Liver (tissue), 10 donors: ENCODE measurements at places on chromosomes 11 and 22. TPM values are rescaled to one million over a fixed set of nuclear protein-coding genes. Genes with fewer than 3 reads are reported as not detected.

DNA sequence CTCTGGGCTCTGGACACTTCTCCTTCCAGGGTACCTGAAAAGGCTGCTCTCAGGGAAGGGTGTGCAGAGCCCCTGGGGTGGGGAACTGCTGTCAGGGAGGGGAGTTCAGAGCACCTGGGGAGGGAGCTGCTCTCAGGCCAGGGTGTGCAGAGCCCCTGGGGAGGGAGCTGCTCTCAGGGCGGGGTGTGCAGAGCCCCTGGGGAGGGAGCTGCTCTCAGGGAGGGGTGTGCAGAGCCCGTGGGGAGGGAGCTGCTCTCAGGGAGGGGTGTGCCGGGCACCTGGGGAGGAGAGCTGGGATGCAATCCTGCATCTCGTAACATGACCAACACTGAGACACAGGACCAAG is 764.2 kb downstream of the BRD1 start:
- no peak for DNase-seq

PDGFD gene
- total RNA-seq: 1.5 TPM

OSM gene
- total RNA-seq: 0.84 TPM

- DNase-seq: no peak
These were observed 66.5 kb upstream of the PITPNB start for GRCh38 chr22:27985323-27986275.

DNA sequence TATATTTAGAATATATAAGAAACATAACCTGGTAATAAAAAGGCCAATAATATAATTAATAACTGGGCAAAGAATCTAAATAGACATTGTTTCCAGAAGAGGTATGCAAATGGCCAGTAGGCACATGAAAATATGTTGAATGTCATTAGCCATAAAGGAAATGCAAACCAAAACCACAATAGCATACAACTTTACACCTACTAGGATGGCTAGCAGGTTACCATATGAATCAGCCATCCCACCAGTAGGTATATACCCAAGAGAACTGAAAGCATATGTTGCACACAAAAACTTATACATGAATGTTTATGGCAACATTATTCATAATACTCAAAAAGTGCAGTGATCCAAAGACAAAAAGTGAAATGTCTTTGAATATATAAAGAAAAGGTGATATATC is 2.7 kb upstream of the OR2D2 start:
- DNase-seq: no peak

NPTXR gene
- 0.25 TPM for total RNA-seq

DNA sequence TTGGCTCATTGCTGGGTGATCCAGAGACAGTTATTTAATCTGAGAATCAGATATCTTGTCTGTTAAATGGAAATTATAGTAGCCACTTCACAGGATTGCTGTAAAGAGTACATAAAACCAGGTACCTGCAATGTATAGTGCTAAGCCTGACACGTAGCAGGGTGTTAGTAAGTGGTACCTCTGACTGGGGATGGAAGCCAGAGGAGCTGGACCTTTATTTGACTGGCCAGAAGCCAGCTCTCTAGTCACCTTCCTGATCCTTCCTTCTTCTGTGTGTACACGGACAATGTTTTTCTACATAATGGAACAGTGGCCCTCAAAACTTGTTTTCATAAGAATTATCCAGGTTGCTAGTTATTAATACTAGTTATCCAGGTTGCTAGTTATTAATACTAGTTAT is 25.5 kb upstream of the EHF start:
- DNase-seq: no peak

DNA sequence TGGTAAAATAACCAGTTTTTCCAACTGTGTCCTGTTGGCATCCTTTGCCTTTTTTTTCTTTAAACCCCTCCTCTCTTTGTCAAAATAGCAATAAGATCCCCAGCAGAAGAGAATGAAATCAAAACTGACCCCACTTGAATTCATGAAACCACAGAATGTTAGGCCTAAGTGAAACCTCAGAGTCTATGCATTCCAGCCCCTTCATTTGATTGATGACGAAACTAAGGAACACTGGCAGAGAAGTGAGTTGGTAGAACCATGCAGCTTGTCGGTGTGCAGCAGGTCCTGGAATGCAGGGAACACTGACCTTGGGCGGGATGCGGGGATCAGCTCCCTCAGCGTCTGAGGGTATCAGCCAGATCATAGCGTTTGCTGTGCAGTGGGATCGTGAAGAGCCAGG is 57.5 kb downstream of the GRK3 start:
- DNase-seq: no peak

SVIP gene
- 7.2 TPM for total RNA-seq

DNA sequence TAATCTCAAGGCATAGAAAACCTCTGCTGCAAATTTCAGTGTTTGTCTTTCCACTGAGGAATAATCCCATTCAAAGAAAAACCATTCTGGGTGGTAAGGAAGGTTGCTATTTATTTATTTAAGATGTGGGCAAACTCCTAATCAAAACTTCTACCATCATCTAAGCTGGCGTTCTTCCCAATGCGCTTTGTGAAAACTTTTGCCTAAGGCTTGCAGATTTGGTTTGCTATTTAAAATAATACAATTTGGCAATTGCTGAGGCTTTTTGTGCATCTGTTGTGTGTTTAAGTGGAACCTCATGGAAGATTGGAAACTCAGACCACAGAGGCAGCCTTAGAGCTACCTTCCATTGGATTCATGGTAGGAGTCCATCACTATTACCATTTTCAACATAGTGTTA is 309.0 kb downstream of the BLID start:
- no peak for DNase-seq

MS4A3 gene
- total RNA-seq: 43.9 TPM

GRCh38 chr11:70661761-70662501 is 263.6 kb downstream of the CTTN start:
- no peak for DNase-seq

DNA sequence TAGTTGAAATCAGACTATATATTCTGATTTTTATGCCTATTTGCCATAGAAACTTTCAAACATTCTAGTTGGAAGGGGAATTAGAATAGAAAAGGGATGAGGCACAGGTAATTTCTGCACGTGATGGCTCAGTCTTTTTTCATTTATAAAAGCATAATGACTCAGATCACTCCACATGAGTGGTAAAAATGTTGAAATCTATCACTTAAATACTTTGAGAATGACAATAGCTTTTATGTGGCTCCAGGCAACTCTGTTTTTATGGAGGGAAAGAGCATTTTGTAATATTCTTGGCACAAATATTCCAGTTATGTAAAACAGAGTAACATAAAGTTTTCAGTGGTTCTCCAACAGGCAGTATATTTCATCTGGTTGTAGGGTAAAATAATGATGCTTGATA is 5.9 kb upstream of the MMP3 start:
- no peak for DNase-seq

DNA sequence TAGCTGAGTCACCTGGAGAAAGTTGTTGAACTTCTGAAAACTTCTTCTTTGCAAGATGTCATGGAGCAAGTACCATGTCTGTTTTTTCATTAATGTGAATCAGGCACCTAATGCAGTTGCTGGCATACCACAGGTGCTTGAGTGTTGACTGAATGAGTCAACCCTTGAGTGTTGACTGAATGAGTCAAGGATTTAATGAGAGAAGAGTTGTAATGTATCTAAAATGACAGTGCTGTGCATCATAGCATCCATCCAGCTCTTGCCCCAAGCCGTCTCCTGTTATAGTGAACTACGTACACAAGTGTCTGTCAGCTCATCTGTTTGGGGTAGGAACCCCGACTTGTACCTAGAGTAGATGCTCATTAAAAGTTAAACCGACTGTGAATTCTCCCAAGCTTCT is 93.1 kb downstream of the CWC15 start:
- DNase-seq: no peak

TIGD3 gene
- total RNA-seq: 0.17 TPM

RAG2 gene
- total RNA-seq: not detected

- DNase-seq: no peak
These were observed 108.3 kb downstream of the TIMP3 start for GRCh38 chr22:32909581-32910428.

ACO2 gene
- total RNA-seq: 62.8 TPM

BACE1 gene
- 21.8 TPM for total RNA-seq

- DNase-seq: peak; percentile 53
These were observed 16.6 kb downstream of the CRELD2 start for GRCh38 chr22:49934891-49935557.
